ENCODE measurements at places on chromosomes 3 and 15.

GRCh38 chr3:62467966-62468722, 94.8 kb upstream of the FEZF2 start:
- no peak for DNase-seq

DNA sequence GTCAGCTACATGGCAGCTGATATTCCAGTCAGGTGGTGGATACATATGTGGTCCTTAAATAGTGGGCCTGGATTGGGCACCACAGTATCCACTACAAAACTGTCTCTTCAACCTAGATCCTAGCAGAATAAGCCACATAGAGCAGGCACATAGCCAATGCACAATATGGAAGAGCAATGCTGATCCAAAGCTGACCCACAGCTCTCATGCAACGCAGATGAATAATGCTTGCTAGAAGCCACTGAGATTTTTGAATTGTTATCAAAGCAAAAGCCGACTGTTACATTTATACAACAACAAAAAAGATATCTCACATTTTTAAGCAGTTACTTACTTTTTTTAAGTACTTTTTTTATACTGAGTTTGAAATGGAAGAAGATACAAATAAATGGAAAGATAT, 11.2 kb downstream of the CNTN3 start:
- no peak for DNase-seq

DNA sequence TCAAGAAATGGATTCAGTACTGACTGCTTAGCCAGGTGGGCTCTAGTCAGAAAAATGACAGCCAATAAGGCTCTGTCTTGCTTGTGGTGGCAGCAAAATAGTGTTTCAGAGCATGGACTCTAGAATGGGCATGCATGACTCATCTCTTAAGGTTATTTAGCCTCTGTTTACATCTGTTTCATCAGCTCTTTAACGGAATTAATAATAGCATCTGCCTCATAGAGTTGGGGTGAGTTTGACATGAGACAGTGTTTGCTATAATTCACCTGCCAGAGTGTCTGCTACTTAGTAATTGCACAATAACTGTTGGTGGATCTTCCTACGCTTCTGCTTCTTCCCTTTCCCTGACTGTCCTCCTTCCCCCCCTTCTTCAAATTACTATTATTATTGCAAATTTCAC, 350.4 kb upstream of the SEMA6D start:
- DNase-seq, result no peak

GRCh38 chr3:61996366-61996765, 377.0 kb downstream of the FEZF2 start:
- DNase-seq, result no peak

- no peak for DNase-seq
These were observed 27.4 kb downstream of the CGNL1 start for GRCh38 chr15:57403566-57404325.

DNA sequence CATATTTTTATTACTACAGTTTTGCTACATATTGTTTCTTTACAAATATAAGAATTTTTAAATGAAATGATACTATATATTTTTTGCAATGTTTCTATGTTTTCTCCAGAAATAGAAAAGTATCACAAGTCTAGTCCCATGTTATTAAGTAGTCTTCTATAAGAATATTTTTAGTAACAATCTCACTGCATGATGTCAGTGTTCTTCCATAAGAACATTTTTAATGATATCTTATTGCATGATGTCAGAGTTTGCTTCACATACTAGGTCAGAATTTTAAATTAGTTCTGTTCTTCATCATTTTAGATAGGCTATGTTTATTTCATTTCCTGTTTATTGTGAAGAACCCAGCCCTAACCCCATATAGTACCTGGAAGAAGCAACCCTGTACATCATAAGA, 265.3 kb upstream of the IL12A start:
- no peak for DNase-seq

DNA sequence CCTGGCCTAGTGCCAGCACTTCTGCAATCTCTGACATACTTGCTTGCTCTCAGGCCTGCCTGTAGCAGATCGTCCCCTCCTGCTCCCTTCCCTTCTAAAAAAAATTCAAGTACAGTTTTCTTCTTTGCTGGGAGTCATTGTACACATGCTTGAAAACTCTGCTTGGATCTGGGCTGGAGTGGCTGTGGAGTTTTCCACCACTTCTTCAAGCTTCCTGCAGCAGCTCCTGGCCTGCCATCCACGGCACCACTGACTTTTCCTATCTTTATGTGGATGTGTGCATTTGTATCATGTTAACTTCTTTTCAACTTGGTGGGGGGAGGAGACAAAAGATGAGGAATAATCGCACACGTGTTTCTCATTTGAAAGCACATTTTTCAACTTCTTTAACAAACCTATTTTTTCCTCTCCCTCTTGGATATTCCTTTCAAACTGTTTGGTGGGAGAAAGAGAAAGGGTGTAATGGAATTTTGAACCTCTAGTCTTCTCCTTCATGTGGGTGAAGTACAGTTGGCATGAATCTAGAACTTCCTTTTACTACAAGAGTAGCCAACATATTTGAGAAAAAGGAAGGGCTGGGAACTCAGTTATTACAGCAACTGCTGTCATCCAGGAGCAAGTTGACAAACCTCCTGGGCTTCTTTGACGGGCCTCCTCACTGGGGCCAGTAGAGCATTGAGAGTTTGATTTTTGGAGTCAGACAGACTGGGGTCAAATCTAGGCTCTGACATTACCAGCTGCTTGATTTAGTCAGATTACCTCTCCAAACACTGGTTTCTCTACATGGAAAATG, 61.2 kb upstream of the LRTM1 start:
- DNase-seq, result no peak

GRCh38 chr3:100348727-100349126, 14.2 kb downstream of the NIT2 start:
- DNase-seq, result no peak

GRCh38 chr3:155853214-155854140, 750 bp downstream of the SLC33A1 start:
- DNase-seq, result no peak
